ENCODE measurements at places on chromosomes 3 and 15.

GRCh38 chr15:98809273-98809672 is 160.9 kb downstream of the IGF1R start:
- no peak overlapping the region for H3K27ac ChIP-seq
- H3K4me3 ChIP-seq = no peak overlapping the region
- peaks cover 6% of the 10 kb centered on the region for H3K4me1 ChIP-seq
- H3K36me3 ChIP-seq = no peaks in the 10 kb centered on the region

DNA sequence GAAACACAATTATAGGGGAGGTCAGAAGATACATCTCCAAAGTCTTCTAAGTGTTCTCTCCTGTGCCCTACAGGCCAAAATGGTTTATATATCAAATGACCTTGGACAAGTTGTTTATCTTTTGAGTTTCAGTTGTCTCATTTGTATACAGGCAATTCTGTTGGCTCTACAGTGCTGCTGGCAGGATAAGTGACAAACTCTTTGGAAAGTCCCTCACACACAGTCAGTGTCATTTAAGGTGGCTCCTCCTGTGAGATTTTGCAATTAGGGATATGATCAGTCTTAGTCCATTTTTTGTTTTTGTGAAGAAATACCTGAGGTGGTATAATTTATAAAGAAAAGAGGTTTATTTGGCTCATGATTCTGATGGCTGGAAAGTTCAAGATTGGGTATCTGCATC is 1035.8 kb upstream of the CFAP20DC start:
- no peak overlapping the region for H3K27ac ChIP-seq
- DNase-seq = no peak
- no peak overlapping the region for H3K4me3 ChIP-seq

DNA sequence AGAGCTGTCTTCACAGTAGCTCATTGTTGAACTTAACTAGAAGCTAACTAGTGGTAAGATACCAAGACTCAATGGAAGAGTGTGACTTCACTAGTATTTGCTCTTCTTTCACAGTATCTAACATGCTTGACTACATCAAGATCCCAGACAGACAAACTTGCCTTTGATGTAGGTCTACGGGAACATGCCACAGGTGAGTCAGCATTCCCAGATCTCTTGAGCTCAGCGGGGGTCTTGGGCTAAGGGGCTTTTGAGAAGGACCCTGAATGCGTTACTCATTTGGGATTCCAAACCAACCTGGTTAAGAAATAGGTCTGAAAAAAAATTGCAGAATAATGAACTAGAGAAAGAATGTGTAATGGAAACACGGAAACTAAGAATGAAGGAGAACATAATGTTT is 222.4 kb downstream of the RYR3 start:
- H3K4me3 ChIP-seq = no peak overlapping the region
- H3K36me3 ChIP-seq = no peaks in the 10 kb centered on the region
- no peak for DNase-seq
- no peak overlapping the region for H3K27ac ChIP-seq
- H3K4me1 ChIP-seq = no peaks in the 10 kb centered on the region
- H3K27me3 ChIP-seq = peaks cover 7% of the 10 kb centered on the region

DNA sequence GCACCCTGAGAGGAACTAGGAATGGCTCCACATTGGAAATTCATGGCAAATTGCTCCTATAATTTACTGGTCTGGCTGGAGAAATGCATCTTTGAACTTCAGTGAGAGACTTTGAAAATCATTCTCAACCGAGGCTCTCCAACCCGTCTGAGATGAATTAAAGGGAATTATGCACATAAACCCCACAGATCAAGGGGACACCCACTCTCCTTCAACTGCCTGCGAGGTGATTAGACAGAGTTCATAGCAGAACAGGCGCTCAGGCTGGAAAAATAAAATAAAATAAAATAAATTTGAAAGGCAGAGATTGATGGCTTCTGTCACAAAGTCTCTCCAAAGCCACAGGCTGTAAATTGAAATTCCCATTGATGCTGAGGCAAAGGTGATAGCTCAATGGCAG is 37.7 kb downstream of the MEGF11 start:
- H3K4me3 ChIP-seq = no peak overlapping the region
- DNase-seq = no peak
- H3K27ac ChIP-seq = no peak overlapping the region
- H3K27me3 ChIP-seq = peaks cover 79% of the 10 kb centered on the region
- H3K36me3 ChIP-seq = no peaks in the 10 kb centered on the region

- H3K36me3 ChIP-seq = no peaks in the 10 kb centered on the region
- no peak overlapping the region for H3K27ac ChIP-seq
- H3K27me3 ChIP-seq = no peaks in the 10 kb centered on the region
- no peak for DNase-seq
Measured at GRCh38 chr15:59537403-59537802, 74.2 kb upstream of the GCNT3 start.

Data from mesenchymal stem cell (in vitro differentiated cells and primary cell).